ENCODE measurements at places on chromosomes 7 and 10.

- no peak for DNase-seq
These were observed 196.3 kb downstream of the TNS3 start for GRCh38 chr7:47385536-47386125.

DNA sequence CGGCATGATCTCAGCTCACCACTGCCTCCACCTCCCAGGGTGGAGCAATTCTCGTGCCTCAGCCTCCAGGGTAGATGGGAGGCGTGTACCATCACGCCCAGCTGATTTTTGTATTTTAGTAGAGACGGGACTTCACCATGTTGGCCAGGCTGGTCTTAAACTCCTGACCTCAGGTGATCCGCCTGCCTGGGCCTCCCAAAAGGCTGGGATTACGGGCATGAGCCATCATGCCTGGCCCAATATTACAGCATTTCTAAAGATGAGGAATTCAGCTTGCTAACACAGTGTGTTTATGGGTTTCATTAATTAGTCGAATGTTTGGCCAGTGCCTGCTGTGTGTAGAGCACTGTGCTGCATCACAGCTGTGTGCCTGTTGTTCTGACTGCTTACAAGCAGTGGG is 3.7 kb downstream of the WDR37 start:
- DNase-seq, result no peak

- DNase-seq, result no peak
These were observed 28.1 kb downstream of the LRGUK start for GRCh38 chr7:134155206-134155605.

DNA sequence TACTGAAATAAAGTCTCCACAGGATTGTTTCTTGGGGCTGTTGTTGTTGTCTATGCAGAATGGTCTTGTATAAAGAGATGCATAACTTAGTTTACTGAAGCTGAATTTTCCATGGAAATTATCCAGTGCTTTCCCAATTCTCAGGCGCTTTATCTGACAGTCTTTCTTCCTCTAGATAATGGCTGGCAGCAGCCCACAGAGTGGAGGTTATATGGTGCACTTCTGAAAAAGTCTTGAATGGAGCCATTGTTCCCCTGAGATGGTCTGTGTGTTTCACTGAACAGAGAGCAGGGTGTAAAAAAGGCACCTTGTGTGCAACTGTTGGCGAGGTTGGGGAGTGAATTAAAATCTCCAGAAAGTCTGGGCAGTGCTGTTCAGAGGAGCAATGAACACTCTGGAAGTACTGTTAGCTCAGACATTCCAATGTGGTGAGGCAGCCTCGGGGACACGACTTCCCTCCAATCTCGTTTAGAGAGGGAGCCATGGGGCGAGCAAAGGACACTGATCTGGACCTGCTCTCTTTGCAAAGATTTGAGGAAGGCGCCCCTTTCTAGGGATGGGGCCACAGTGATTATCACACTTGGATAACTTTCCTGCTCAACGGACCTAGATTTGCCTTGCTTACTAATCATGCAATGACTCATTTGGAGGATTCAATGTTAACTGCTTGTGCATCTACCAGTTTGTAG is 2.0 kb upstream of the PLCE1 start:
- DNase-seq, result no peak

GRCh38 chr10:13759168-13759567 is 172.4 kb downstream of the PRPF18 start:
- no peak for DNase-seq

- no peak for DNase-seq
These were observed 9.9 kb downstream of the ERCC6 start for GRCh38 chr10:49528977-49529506.

DNA sequence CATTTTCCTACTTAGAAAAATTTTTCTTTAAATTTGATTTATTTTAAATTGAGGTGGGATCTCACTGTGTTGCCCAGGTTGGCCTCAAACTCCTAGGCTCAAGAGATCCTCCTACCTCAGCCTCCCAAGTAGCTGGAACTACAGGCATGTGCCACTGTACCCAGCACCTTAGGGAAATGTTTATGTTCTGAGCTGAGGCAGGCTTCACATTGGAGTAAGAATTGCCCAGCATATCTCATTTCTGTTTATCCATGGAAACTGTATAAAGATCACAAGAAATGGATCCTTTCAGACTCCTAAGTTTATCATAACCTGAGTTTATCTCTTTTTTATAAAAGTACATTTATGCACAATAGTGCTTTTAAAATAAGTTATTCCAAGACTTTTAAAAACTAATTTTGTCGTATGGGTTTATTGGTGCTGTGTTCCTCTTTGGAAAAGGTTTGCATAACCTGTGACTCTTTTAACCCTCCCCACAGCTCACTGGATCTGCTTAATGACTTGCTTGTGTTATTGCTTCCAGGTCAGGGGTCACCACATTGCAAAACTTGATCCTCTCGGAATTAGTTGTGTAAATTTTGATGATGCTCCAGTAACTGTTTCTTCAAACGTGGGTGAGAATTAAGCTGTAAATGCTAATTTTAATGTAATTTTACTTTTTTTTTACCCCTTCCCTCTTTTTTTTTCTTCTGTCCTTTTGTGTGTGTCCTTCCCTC is 40.7 kb downstream of the OGDH start:
- no peak for DNase-seq

DNA sequence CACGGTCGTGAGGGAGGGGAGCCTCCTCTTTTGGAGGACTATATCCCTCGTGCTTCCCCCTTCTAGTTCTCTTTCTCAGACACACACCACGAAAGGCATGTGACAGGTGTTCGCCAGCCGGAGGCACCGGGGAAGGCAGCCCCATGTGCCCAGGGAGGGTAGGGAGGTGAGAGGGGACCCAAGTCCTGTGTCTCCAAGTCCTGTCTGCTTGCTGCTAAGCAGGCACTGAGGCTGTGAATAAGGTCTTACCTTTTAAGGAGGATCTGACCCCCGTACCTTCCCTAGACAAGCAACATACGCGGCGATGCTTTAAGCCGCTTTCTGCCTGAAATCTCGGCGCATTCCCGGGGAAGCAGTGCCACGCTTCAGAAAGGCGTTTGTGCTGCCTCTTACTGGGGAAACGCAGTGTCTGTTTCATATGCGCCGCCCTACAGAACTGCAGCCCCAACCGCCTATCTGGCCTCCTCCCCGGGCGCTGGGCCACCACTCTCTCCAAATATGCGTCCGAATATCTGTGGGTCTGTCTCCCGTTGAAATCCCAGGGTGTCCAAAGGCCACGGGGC is 770 bp downstream of the PLXNA4 start:
- peak; percentile 73 for DNase-seq

GRCh38 chr10:48502791-48503190 is 102.1 kb downstream of the ARHGAP22 start:
- DNase-seq, result no peak

DNA sequence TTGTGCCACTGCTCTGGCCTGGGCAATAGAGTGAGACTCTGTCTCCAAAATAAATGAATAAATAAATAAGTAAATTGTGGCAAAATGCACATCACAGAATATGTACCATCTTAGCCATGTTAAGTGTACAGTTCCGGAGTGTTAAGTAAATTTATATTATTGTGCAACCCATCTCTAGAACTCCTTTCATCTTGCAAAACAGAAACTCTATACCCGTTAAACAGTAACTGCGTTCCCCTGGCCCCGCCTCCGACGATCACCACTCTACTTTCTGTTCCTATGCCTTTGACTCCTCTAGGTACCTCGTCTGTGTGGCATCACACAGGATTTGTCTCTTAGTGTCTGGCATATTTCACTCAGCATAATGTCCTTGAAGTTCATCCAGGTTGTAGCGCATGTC is 356.4 kb upstream of the FOXK1 start:
- DNase-seq, result no peak

DNA sequence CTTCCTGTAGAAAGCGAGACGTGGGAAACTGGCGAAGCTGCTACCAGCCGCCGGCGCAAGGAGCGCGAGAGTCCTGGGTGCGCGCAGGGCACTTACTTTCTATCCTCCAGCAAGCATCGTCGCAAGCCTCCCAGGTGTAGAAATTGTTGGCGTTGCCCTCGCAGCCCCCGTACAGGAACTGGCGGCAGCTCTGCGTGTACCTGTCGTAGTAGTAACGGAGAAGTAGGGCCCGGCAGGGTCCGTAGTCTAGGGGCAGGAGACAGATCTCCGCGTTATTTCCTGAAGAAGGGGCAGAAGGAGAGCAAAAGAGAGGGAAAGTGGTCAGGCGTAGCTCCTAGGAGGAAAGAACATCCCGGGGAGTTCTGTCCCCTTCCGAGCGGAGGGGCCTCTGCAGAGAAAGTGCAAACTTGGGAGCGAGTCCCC is 501 bp downstream of the TFPI2 start:
- no peak for DNase-seq

- DNase-seq, result no peak
These were observed 50.1 kb downstream of the NSUN6 start for GRCh38 chr10:18601321-18601720.

DNA sequence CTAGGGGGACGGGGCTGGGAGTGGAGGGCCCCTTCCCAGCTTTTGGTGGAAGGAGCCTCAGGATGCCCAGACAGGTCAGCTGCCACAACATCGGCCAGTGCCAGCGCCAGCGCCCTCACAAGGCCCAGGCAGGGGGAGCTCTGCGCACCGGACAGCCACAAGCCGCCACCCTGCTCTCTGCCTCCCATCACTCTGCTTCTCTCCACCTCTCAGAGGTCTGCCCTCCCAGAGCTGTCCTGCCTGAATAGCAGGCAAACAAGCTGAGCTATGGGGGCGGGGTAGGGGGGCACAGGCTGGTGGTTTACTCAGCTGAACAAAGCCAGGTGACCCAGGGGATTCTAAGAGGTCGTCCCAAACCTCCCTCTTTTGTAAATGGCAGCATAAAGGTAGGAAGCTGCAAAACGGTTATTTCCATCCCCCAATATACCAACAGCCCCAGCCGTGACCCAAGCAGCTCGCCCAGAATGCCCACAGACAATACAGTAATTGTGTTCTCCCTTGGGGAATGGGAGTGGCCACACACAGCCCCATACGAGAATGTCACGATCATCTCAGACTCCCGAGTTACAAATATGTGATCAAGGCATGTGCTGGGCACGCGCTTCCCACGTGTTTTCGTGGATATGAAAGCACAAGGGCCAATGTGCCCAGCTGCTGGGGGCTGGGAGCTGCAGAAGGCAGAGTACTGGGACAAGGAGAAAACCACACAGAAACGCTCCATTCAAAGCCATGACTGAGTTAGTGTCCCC is 19.7 kb downstream of the FAM53B start:
- no peak for DNase-seq

DNA sequence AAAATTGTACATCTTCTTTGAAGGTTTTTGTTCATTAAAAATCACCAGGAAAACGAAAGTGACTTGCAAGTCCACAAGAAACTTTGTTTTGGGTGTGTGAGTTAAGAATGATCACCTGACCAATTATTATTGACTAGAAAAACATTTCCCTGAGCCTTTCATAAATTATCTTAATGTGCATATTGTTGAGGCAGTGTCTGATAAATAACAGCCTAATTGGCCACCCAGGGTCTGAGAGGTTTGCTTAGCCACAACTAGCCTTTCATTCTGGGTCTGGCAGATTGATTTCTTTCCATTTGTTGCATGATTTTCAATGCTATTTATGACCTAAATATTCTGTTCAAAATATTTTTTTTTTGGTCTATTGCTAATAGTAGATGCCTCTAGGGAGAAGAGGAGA is 152.8 kb downstream of the AUTS2 start:
- DNase-seq, result no peak

GRCh38 chr10:124711145-124711544 is 33.0 kb downstream of the FAM53B start:
- no peak for DNase-seq

- peak; percentile 47 for DNase-seq
These were observed 151.5 kb upstream of the FAM3C start for GRCh38 chr7:121547544-121548092.

GRCh38 chr10:63761243-63761642 is 240.0 kb downstream of the REEP3 start:
- no peak for DNase-seq

DNA sequence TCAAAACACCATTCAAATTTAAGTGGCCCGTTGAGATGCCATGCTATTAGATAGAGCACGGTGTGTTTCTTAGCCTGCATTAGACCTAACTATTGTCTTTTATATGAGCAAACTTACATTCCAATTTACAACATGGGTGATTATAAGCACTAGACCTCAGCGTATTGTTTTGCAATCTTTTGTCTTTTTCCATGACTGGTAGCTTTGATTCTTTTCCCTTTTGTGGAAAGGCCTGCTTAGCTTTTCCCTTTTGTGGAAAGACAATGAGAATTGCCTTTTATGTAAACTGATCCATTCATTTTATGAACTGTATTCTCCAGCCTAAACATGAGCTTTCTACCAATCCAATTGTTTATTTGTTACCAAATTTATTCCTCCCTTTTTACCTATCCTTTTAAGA is 823.1 kb downstream of the CCSER2 start:
- no peak for DNase-seq

GRCh38 chr10:72337039-72337629 is 17.6 kb downstream of the DNAJB12 start:
- peak; percentile 74 for DNase-seq

Measured in D341Med (cell line).